GM23248 (cell line): ENCODE measurements at places on chromosomes 7 and 10. TPM values are rescaled to one million over a fixed set of nuclear protein-coding genes. Genes with fewer than 3 reads are reported as not detected.
A peak's percentile ranks its signal among the peaks of the same experiment; 100 is the strongest.

DNA sequence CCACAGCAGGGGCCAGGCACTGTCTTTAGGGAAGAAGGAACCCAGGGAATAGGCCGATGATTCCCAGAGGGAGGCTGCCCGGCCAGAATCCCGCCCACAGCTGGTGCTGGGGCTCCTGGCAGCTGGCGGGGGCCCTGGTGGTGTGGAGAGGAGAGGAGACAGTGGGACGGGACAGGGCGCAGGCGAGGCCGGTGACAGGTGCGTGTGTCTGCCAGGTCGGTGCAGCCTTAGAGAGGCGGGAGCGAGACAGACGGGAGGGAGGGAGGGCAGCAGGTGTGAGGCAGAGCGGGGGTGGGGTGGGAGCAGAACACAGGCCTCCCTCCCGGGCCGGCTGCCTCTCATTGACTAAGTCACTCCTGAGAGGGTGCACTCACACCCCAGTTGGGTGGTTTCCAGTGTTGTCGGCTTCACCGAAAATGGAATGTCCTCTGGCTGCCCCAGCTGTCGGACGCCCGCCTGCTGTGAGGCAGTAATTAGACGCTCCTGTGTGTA lies 55.2 kb downstream of the ELFN1 start:
- H3K4me3 ChIP-seq: no peak overlapping the region
- peak; percentile 61 for DNase-seq
- no peaks in the 10 kb centered on the region for H3K4me1 ChIP-seq
- no peaks in the 10 kb centered on the region for H3K36me3 ChIP-seq

Gene GDF10
- total RNA-seq: 0.22 TPM in 1 of 2 replicates, not detected in the other

- peaks cover 39% of the 10 kb centered on the region for H3K4me1 ChIP-seq
- no peaks in the 10 kb centered on the region; the same call in 1 of the 2 replicates for H3K36me3 ChIP-seq
- no peaks in the 10 kb centered on the region for H3K27me3 ChIP-seq
- H3K4me3 ChIP-seq: no peak overlapping the region
- H3K27ac ChIP-seq: no peak overlapping the region
Observed at GRCh38 chr10:924524-924859, 7.0 kb downstream of the LARP4B start.

- no peaks in the 10 kb centered on the region for H3K36me3 ChIP-seq
- H3K4me1 ChIP-seq: no peaks in the 10 kb centered on the region
- DNase-seq: no peak
- H3K27me3 ChIP-seq: no peaks in the 10 kb centered on the region
- H3K4me3 ChIP-seq: no peak overlapping the region
Observed at GRCh38 chr7:157662981-157663716, 326.3 kb downstream of the DNAJB6 start.

Gene CRYGN
- not detected in 2 replicates for total RNA-seq
